GOT3 (cell line): ENCODE measurements at places on chromosomes 2 and 18.

DNA sequence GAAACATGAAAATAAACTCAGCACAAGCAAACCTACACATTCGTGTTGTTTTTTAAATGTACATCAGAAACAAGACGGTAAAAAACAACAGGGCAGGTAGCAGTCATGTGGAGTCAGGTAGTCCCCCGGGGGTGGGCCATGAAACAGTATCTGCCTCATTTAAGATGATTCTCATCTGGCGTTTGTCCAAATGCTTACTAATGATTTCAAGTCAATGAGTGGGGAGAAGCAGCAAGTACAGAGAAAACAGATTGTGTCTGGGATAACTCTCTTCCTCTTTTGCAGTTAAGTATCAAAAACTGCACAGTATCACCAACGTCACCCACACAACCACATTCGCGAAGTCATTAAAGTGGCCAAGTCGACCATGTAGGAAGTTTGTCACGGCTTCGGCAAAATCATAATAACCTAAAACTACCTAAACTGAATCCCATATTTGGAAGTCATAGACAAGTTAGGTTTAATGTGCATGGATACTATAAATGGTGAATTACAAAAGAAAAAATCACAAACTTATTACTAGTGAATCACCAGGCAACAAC lies 1.3 kb downstream of the LAPTM4A start:
- no peak for DNase-seq

DNA sequence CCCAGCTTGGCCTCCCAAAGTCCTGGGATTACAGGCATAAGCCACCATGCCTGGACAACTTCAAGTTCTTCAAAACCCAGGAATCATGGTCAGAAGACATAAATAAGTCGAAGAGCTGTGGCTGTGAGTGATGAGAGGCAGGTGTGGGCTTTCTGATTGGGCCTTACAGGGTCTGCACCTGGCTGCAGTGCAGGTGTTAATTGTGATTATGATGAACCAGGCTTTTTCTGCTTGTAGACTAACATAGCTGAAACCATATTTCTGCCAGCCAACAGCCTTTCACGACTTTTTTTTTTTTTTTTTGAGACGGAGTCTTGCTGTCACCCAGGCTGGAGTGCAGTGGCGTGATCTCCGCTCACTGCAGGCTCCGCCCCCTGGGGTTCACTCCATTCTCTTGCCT lies 14.9 kb upstream of the DTNB start:
- no peak for DNase-seq

- DNase-seq, result no peak
Measured at GRCh38 chr2:29207352-29208148, 92.3 kb downstream of the CLIP4 start.

- DNase-seq, result no peak
Measured at GRCh38 chr18:9825571-9826073, 60.2 kb upstream of the TXNDC2 start.

GRCh38 chr2:47043142-47043890 lies 111.8 kb downstream of the STPG4 start:
- DNase-seq, result peak; percentile 19

DNA sequence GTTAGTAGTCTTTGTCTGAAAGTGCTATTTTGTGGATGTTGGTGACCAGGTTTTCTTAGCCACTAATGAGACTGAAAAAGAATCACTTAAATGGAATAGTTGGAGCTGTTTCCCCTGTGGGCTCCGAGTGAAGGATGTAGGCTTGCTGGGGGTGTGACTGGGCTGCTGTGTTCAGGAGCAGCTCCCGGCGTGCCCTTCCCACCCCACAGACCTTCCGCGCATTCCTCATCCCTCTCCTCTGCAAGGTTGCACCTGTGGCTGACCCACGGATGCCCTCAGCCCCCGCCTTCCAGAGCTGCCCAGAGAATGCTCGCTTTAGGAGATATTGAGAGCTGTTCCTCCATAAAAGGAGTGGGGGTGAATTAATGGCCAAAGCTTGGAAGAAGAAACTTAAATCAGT lies 174.3 kb downstream of the LDLRAD4 start:
- DNase-seq, result no peak

DNA sequence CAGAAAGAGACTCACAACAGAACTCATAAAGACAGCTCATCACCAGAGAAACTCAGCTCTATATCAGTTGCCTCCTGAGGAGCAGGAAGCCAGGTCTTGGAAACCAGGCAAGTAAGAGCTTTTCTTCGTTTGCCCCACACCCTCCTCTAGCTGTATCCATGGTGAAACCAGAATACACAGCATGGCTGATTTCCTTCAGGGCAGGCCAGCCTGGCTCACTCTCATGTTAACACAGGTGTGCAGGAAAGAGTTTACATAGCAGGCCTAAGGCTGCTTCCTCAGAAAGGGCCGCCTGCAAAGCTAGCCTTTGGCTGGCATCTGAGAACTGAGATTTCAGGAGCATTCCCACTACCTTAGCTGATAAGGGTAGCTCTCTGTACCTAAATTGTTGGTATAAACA lies 65.7 kb downstream of the KLHL14 start:
- no peak for DNase-seq

DNA sequence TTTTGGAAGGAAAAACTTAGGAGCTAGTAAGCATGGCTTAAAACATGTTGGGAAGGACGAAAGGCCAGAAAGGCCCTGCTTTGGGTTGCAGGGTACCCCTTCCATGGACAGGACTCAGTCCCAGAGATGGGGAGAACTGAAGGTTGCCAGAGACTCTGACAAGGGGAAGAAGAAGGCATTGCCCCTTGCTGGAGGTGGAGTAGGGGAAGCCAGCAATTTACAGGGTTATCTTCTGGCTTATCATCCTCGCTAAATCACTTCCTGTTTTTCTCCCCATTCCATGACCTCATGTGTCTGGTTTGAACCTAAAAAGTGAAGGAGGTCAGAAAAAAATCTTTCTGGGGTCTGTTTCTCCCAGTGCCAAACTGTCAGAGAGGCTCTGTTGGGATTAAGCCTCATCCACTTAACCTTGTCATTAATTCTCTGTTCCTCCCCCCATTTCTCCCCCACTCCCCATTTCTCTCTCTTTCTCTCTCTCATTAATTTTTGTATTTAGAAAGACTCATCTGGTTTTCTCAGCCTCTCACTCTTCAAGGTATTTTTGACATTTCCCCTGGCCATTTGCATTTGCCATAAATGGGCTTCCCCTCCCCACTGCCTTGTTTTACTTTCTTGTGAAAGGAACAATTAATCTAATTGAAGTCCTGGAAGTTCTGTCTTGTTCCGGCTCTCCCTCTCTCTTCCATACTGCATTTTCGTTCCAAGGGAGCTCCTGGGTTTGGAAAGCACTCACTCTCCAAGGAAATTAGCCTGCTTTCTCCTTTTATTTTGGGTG lies 17.4 kb downstream of the NRP2 start:
- DNase-seq, result no peak

DNA sequence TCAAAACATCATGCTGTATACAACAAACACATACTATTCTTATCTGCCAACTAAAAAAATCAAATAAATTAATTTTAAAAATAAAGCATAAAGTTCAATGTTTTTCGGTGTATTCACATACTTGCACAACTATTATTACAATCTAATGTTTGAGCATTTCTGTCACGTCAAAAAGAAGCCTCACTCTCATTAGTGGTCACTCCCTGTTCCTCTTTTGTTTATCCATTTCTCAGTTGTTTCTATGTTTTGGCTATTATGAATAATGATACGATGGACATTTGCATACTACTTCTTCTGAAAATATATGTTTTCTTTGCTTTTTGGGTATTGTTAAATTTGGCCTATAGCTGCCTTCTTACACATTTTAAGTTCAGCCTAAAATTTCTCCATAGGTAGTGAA lies 773.0 kb upstream of the HS6ST1 start:
- no peak for DNase-seq

- DNase-seq, result no peak
Measured at GRCh38 chr2:218501665-218502064, 66.5 kb downstream of the USP37 start.

- DNase-seq, result no peak
Measured at GRCh38 chr2:172109988-172110811, 7.5 kb upstream of the DLX2 start.

DNA sequence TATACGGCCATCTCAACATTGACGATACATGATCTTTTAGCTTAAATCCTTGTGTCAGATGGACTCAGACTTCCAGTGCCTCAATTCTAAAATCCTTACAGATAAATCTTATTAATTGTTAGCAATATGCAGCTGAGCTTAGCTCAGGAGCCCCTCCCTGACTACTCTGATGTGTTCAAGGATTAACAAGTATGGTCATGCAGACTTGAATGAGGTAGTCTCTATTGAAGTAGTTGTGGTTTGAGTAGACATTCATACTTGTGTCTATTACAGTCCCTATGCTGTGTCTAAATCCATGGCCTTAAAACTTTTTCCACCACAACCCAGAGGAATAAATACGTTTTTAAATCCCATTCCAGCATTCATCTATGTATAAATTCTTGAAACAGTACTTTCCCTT lies 119.5 kb downstream of the NUP35 start:
- no peak for DNase-seq

GRCh38 chr2:125167820-125168219 lies 1142.7 kb downstream of the CNTNAP5 start:
- DNase-seq, result no peak

- DNase-seq, result no peak
Measured at GRCh38 chr2:145421841-145422240, 901.9 kb upstream of the ZEB2 start.

GRCh38 chr2:166419616-166419934 lies 43.8 kb upstream of the SCN9A start:
- no peak for DNase-seq

DNA sequence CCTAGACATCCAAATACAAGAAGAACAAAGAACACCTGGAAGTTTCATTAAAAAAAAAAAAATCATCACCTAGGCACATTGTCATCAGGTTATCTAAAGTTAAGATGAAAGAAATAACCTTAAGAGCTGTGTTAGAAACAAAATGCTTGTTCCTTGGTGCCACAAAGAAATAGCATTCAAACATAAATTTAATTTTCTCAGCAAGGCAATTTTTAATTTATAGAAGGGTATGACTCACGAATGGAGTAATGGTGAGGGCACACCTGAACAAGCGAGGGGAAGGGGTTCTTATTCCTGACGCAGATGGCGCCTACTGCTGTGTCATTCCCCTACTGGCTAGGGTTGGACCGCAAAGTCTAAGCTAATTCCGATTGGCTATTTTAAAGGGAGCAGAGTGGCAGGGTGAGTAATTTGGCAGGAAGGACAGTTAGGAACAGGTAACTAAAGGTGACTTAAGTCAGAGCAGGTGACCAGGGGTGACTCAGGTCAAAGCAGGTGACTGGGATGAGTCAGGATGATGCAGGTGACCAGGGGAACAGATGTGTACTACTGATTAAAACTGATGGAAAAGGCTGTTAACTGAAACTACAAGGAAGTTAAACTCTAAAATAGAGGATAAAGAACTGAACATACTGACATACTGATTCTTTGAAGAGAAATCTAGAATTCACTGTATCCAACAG lies 30.0 kb upstream of the TWSG1 start:
- DNase-seq, result no peak

GRCh38 chr2:75102011-75102410 lies 97.3 kb downstream of the TACR1 start:
- DNase-seq, result no peak

DNA sequence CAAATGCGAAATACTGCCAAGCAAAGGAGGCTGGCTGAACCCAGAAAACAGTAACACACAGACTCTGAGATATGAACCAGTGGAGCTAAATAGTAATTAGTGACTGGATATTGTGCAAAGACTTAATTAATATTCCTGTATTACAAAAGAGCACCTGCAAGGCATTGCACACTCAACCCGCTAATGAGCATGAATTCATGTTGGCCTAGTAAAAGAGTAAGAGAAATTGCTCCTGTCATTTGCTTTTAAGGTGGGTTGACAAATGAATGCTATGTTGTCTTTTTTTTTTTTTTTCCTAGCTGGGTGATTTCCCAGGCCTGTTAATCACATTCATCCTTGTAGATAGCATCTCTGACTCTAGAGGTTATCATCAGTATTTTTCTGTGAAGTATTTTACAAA lies 87.0 kb upstream of the CERS6 start:
- no peak for DNase-seq

- DNase-seq, result no peak
Measured at GRCh38 chr2:112985090-112985489, 7.3 kb downstream of the IL36G start.

DNA sequence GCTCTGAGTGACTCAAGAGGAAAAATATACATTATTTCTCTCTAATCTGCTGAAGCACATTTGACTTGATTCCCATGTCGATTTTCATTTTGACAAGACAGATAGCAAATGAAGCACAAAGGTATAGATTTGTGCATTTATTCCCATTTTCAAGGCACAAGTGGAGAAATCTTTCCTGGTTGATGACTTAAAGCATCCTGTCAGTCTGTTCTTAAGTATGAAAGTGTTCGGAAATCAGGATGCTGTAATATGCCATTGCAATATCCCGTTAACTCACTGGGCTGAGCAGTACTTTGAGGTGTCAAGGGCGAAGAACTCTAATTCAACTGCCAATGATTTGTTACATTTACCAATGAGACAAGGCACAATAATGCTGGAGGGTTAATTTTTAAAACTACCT lies 185.2 kb upstream of the LRP1B start:
- no peak for DNase-seq

DNA sequence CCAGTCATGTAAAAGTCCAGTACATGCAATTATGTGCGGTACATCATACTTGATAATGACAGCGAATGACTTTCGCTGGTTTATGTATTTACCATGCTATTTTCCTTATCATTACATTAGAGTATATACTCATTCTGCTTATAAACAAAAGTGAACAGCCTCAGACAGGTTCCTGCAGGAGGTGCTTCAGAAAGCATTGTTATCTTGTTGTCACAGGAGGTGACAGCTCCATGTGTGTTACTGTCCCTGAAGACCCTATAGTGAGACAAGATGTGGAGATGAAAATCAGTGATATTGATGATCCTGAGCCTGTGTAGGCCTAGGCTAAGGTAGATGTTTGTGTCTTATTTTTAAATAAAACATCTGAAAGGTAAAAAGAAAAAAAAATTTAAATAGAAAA lies 15.3 kb upstream of the MPPE1 start:
- no peak for DNase-seq

DNA sequence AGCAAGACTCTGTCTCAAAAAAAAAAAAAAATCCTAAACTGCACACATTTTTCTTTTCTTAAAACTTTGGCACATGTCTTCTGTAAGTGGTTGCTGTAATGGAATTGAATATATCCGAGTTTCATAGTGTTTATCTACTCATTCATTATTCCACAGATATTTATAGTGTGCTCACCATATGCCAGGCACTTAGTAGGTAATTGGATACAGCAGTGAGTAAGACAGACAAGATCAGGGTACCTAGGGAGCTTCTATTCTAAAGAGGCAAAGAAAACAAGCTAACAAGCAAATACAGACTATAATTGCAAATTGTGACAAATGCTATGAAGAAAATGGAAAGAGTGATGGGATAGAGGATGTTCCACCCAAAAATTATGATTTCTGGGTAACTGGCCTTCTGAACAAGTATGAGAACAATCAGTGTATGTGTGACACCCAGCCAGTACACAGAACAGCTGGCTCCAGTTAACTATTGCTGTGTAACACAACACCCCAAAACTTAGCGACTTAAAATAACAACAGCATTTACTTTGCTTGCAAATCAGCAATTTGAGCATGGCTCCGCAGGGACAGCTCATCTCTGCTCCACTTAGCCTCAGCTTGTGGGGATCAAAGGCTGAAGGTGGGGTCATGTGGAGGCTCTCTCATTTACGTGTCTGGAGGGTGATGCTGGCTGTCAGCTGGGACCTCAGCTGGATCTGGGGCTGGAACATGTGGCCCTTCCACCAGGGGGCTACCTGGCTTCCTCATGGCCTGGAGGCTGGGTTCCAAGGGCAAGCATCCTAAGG lies 224.9 kb downstream of the INSIG2 start:
- no peak for DNase-seq

- DNase-seq, result no peak
Measured at GRCh38 chr18:70082430-70082829, 123.1 kb downstream of the RTTN start.

GRCh38 chr2:32825291-32825712 lies 121.5 kb upstream of the LTBP1 start:
- DNase-seq, result no peak
